Fibroblast of skin of abdomen (primary cell): ENCODE measurements at places on chromosomes 3 and 15.
A peak's percentile ranks its signal among the peaks of the same experiment; 100 is the strongest.

GRCh38 chr15:96064351-96064756 is 266.1 kb upstream of the NR2F2 start:
- DNase-seq = no peak

- DNase-seq = no peak
Observed at GRCh38 chr3:122908251-122908650, 113.4 kb downstream of the SLC49A4 start.

GRCh38 chr3:177828208-177828565 is 630.9 kb upstream of the TBL1XR1 start:
- DNase-seq = no peak

GRCh38 chr3:190847436-190847835 is 15.1 kb downstream of the GMNC start:
- peak; percentile 44 for DNase-seq

- DNase-seq = no peak
Observed at GRCh38 chr3:52529376-52530333, 4.0 kb downstream of the NT5DC2 start.

DNA sequence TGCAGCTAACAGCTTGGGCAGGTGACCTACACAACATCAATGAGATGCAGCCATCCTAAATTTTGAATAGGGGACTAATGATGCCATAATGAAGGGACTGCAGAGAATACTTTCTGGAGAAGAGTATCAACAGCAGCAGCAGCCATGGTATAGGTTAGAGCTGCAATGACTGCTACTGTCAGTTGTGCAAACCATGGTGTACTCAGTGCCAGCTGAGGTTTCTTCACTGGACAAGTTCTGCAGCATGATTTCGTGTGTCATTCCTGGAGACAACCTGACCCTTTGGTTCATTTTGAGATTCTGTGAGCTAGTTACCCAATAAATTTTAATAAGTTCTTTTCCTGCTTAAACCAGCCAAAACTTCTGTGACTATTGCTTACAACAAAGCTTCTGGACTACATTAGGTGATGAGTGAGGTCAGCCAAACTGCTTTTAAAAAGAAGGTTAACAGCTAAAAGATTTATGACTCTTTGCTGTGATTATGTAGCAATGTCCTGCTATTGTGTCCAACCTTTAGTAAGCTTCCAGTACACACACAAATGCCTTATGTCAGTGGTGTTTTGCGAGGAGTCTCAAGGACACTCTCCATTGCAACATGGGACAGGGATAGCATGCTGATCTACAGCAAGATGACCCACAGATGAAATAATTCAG is 4.8 kb upstream of the DAZL start:
- DNase-seq = peak; percentile 4

DNA sequence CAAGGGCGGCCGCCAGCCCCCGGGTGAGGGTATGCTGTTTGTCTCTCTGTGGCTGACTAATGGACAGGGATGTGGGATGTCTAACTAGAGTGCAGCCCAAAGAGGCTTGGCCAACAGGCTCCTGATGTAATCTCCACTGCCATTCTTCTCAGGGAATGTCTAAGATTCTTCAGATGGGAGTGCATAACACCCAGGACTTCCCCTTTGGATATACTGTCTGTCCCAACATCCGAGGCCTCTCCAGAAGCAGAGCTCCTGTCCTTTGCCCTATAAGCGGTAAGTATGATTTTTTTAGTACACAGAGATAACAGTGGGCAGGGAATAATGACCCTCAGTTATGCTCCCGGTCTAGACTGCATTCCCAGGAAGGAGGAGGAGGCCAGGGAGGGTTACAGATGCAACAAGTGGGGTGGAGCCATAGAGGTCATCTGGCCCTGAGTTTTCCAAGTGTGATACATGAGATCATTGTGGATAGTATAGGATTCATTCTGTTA is 62.5 kb upstream of the SLCO2A1 start:
- DNase-seq = no peak

GRCh38 chr3:163768048-163768447 is 1310.2 kb downstream of the SI start:
- no peak for DNase-seq

GRCh38 chr3:115651087-115651486 is 27.8 kb downstream of the GAP43 start:
- DNase-seq = no peak

- DNase-seq = peak; percentile 14
Observed at GRCh38 chr3:112531358-112531781, 30.4 kb downstream of the ATG3 start.

GRCh38 chr15:100926258-100926657 is 7.1 kb downstream of the LRRK1 start:
- DNase-seq = no peak

- no peak for DNase-seq
Observed at GRCh38 chr3:114207768-114208167, 28.9 kb upstream of the DRD3 start.

- DNase-seq = no peak
Observed at GRCh38 chr3:52313774-52314188, 2.3 kb upstream of the DNAH1 start.

- no peak for DNase-seq
Observed at GRCh38 chr3:100157685-100158084, 43.4 kb upstream of the FILIP1L start.

- DNase-seq = peak; percentile 63
Observed at GRCh38 chr3:27568393-27568792, 84.2 kb upstream of the SLC4A7 start.

- DNase-seq = no peak
Observed at GRCh38 chr3:149114458-149114857, 15.0 kb upstream of the HPS3 start.

DNA sequence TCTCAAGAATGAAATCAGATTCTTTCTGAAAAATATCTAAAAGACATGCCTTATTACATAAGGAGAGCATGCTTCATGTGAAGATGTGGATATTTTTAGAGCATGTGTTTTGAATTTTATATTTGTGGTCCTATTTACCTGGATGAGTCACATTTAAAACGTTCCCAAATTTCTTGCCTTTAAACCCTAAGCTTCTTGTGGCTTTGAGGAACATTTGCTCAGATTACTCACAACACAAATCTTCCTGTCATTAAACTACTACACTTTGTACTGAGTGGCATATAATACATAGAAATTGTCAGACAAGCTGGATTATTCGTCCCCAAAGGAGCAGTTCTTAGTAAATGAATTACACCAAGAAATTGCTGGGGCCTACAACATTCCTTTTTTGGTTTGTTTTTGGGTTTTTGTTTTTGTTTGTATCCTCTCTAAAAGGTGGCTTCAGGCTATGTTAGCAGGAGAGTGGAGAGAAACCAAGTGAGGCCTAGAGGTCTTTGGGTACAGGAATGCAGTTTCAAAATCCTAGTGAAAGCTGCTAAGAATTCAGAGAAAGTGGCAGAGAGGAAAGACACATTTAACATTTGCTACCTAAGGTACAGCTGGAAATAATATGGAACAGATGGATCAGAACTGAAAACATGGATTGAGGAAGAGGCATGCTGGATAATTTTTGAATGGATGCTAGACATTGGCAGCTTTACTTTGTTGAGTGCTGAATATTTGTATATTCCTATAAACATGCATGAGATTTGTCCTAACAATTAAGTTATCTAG is 128.1 kb downstream of the RPL22L1 start:
- DNase-seq = peak; percentile 87

DNA sequence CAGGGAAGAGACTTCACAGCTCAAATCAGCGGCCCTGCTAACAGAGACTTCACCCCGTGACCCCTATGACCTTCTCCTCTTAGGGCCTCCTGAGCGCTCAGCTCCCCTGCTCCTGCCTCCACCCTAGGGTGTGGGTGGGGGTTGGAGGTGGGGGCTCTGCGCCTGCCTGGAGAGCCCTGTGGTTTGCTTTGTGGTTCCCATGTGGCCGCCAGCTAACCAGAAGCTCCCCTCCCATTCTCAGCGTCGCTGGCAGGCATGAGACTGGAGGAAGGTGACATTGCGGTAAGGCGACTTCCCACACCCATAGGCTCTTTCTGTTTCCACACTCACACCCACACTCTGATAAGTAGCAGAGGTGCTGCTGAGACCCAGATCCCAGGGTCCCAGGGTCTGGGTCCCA is 27.6 kb downstream of the XYLB start:
- DNase-seq = no peak

DNA sequence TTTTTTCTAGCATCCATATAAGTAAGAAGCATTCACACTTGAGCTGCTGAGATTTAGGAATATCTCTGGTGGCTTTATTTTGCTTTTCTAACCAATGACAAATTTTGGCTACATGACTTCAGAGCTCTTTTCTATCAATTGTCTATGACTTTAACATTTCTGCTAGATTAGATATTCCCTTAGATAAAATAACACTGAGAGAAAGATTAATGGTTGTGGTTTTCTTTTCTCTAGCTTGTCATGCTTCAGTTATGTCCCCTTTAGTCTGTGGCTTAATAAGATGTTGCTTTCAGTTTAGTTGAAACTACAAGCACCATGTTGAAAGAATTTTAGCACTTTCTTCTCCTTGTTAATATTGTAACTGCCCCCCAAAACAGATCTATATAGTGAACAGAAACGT is 665.6 kb upstream of the CCDC54 start:
- DNase-seq = peak; percentile 88

- no peak for DNase-seq
Observed at GRCh38 chr15:74387141-74387541, 19.7 kb upstream of the CYP11A1 start.

DNA sequence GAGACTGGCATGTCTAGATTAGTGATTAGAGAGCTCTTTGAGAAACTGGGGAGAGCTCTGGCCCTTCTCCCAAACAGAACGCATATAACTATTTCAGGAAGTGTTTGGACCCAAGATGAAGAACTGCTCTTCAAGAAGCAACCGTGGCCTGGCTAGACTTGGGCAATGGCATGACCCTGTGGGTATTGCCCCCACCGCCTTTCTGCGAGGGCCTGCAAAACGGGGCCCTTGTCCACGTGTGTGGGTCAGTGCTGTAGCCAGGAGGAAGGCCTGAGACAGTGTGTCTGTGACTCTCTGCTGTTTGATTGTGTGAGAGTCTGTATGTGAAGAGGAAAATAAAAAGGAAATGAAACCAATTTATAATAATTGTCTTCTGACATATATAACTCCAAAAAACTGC is 42.5 kb downstream of the EEFSEC start:
- DNase-seq = no peak

GRCh38 chr3:114405202-114405990 is 111.6 kb downstream of the TIGIT start:
- no peak for DNase-seq

- no peak for DNase-seq
Observed at GRCh38 chr3:117217760-117218316, 508.3 kb downstream of the TUSC7 start.

DNA sequence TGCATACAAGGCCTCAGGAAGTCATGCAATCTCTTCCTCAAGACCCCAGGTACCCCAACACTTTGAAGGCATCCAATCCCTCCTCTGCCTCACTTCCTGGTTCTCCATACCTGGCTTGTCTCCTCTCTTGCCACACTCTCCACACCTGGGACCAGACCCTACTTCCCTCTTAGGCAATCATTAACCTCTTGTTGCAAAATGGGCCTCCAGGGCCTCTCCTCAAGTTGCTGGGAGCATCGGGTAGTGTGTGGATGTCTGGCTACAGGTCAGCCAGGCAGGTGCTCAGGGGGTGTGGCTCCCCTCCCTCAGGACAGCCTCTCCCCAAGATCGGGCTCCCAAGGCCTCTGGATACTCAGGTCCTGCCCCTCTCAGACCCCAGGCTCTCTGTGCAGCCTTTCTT is 8.6 kb downstream of the PLA2G4E start:
- no peak for DNase-seq

DNA sequence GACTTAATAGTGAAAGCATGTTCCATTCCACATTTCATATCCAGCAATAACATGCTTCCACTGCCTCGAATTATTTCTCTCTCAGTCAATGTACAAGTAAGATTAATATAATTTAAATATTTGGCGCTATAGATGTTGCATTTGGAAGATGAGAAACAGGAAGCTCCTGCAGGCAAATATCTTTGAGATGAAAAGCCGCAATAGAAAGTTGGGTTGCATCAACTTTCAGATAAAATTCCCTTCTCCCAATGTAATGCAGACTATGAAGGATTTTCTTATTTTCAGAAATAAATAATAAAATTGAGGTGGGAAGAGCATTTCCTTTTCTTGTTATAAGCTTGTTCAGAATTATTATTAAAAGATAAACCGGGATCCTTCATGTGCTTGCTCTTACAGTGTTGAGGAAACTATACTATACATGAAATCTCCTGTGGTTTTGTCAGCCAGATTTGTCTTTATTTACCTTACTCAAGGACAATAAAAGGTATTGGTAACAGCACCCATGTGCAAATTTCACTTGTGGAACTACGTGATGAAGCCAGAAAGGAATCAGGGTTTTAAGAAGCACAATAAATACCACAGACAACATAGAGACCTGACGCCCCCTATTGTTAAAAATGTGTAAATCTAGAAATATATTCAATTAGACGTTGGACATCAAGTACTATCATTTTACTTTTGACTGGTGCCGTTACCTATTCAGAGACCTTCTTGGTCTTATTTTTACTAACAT is 307.0 kb downstream of the ARPP21 start:
- DNase-seq = peak; percentile 26

- DNase-seq = no peak
Observed at GRCh38 chr3:157649511-157649910, 146.3 kb upstream of the VEPH1 start.

DNA sequence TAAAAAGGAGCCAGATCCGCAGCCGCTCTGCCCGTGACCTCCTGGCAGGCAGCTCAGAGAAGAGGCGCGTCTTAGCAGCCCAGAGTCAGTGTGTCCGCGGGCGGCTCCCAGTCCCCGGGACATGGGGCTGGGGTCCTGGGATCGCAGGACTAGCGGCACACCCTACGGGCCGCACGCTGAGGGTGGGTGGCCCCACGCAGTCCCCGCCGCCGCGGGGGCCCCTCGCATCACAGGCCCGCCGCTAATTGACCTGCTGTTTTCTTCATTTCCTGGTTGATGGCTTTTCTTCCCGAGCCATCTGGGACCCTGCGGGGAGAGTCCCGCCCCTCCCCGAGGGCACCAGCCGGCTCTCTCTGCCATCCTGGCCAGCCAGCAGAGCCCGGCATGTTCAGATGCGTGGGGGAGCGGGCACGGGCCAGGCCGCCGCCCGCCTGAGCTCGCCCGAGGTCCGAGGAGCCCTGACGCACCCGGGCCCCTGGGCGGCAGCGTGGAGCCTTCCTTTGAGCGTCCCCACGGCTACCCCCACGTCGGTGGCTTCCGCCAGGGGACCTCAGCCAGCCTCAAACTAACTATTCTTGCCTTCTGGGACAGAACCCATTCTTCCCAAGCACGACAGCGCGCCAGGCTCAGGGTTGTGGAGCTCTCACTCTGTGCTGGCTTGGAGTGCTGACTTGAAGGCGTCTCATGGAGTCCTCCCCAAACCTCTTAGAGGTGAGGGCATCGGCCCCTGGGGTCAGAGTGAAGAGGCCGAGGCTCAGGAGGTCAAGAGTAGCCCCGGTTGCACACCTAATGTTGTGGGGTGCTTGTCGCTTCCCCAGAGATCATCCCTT is 34.6 kb upstream of the CACNA2D3 start:
- DNase-seq = no peak

- DNase-seq = peak; percentile 86
Observed at GRCh38 chr3:47381317-47382157, 716 bp downstream of the PTPN23 start.

- no peak for DNase-seq
Observed at GRCh38 chr15:73317651-73318462, 50.9 kb downstream of the HCN4 start.

GRCh38 chr3:51982352-51982837 is 940 bp upstream of the ACY1 start:
- no peak for DNase-seq
